ENCODE measurements at places on chromosomes 12 and 14. TPM values are rescaled to one million over a fixed set of nuclear protein-coding genes. Genes with fewer than 3 reads are reported as not detected.

GRCh38 chr12:98399532-98399931 is 115.9 kb upstream of the TMPO start:
- no peak for DNase-seq

- no peak for DNase-seq
Observed at GRCh38 chr14:88669346-88669745, 106.5 kb downstream of the ZC3H14 start.

- DNase-seq: no peak
Observed at GRCh38 chr12:115973066-115973465, 304.4 kb downstream of the MED13L start.

DNA sequence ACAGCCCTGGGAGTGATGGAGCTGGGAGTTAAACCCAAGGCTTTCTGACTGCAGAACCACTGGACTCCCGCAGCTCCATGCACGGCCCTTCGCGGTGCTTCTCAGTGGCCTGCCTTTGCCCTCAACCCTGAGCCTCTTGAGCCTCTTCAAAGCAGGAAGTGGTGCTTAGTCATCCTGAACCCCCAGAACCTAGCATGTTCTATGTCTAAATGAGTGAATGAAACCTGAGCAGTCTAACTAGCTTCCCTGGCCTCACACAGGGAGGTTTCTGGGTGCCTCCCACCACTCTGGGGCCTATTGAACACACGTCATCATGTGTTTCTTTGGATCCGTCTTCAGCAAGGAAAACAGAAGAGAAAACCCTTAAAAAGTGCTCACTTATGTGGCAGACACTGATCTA is 117.9 kb upstream of the SFSWAP start:
- no peak for DNase-seq

DNA sequence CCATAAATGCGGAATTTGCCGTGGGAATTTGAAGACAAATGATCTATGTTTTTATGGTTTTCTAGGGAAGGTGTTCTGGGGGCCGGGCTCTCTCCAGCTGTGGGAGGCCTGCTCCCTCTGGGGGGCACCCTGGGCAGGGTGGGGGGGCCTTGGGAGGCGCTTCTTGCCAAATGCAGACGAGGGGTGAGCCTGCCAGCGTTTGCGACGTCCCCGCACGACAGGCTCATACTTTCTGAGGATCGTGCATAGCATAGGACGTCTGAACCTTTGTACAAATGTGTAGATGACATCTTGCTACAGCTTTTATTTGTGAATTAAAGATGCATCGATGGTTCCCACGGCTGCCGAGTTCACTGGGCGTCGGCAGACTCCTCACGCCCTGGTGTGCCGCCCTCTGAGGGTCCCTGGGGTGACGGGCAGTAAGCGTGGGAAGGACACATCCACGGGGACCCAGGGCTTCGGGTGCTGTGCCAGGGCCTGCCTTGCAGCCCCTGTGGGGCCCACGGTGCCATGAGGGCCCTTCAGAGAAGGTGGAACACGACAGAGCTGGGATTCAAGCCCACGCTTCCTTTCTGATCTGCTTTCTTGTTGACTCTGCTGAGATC is 42.3 kb downstream of the KIF26A start:
- DNase-seq: no peak

The DPF3 gene
- total RNA-seq: 18.9 TPM

The LRP1 gene
- total RNA-seq: 188 TPM

The INSM2 gene
- not detected for total RNA-seq

The TMEM132D gene
- 0.05 TPM for total RNA-seq

DNA sequence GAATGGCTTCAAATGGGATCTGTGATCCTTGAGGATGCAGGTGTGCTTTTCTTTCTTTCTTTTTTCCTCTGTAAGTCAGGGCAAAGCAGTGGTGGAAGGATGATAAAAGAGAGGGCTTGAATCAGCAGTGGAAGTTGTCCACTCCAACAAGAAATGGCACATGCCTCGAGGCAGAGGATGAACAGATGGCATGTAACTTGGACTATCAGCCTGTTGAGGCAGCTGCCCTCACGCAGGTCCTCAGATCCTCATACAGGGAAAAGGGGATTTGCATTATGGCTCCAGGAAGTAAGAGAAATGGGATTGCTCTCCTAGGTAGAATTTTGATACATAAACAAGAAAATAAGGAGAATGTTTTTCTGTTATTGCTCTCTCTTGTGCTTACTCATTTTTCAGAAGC is 368.0 kb downstream of the FUT8 start:
- no peak for DNase-seq

GRCh38 chr12:15477761-15478160 is 155.5 kb downstream of the PTPRO start:
- no peak for DNase-seq

The ACOT4 gene
- total RNA-seq: 1.1 TPM

GRCh38 chr14:24232645-24233537 is at the start of gene GMPR2:
TSS of gene GMPR2 (plus strand) at chr14:24232929. CDS start at chr14:24233254, 325 bp downstream.
- DNase-seq: peak; percentile 84

DNA sequence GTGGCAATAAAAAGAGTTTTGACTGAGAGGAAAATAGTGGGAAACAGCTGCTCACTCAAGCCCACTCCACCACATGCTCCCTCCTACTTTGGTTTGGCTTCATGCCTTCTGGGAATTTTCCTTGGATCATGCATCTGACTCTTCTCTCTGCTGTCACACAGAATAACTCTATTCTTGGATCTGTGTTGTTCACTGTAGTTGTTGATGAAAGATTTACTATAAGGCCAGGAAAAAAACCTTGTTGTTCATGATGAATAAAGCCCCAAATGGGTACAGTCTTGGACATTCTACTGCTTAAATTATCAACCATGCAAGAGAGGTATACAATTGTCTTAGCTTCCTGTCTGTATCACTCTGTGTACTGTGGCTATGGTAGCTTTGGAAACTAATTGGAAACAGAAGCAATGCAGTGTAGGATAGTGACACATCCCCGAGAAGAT is 70.5 kb downstream of the TMX1 start:
- no peak for DNase-seq

- DNase-seq: no peak
Observed at GRCh38 chr12:1216560-1216959, 225.5 kb downstream of the ERC1 start.

The BTBD6 gene
- total RNA-seq: 37.7 TPM

The ADAM20 gene
- 0.60 TPM for total RNA-seq

DNA sequence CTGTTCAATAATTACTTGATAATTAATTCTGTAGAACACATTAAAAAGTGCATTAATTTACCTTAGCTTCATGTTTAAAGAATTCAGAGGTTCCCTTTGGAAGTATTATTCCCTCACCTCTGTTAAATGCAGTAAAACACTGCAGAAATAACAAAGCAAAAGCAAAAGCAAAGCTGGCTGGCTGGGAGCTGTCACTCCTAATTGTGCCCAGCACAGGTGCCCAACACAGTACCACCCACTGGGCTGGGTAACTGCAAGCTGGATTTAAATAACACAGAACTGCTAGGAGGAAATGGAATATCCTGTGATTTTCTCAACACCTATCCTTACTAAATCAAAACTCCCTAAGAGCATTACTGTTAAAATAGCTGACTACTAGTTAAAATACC is 72.6 kb downstream of the SLC2A13 start:
- no peak for DNase-seq

The CDH24 gene
- total RNA-seq: 1.6 TPM

The DCAF4 gene
- total RNA-seq: 8.3 TPM

DNA sequence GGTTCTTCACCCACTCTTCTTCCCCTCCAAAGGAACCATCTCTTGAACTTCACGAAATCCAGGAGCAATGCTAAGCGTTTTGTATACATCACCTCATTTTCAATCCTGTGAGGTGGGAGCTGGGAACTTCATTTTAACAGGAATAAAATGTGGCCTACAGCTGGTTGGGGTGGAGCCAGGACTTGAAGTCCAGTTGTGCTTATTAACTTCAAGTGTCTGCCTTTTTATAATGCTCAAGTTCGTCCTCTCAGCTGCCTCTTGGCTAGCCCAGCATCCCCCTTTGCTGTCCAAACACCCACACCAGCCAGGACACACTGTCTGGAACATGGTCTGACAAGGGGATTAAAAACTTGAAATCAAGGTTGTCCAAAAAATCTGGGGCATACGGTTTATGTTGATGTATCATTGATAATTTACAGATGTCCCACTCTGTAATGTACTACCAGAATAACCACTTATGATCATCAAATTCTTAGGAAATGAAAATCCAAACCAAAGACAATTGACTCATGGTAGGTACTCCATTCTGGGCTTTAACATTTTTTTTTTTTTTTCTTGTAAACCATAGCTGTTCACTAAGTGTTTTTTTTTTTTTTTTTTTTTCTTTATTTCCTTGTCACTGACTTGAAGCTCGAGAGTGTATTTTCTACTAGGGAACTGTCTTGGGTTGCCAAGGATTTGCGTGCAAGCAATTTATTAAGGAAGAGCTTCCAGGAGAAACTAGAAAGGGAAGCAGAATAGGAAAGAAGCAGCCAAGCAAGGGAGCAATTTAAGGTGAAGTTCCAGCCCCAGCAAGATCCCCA is 252.3 kb downstream of the EFCAB11 start:
- peak; percentile 37 for DNase-seq

- DNase-seq: no peak
Observed at GRCh38 chr12:106309671-106310505, 7.4 kb downstream of the TCP11L2 start.

The ASPG gene
- total RNA-seq: 168 TPM

GRCh38 chr12:94074980-94075629 is 73.3 kb upstream of the PLXNC1 start:
- peak; percentile 74 for DNase-seq

GRCh38 chr14:87080146-87080545 is 912.8 kb downstream of the GALC start:
- DNase-seq: no peak

DNA sequence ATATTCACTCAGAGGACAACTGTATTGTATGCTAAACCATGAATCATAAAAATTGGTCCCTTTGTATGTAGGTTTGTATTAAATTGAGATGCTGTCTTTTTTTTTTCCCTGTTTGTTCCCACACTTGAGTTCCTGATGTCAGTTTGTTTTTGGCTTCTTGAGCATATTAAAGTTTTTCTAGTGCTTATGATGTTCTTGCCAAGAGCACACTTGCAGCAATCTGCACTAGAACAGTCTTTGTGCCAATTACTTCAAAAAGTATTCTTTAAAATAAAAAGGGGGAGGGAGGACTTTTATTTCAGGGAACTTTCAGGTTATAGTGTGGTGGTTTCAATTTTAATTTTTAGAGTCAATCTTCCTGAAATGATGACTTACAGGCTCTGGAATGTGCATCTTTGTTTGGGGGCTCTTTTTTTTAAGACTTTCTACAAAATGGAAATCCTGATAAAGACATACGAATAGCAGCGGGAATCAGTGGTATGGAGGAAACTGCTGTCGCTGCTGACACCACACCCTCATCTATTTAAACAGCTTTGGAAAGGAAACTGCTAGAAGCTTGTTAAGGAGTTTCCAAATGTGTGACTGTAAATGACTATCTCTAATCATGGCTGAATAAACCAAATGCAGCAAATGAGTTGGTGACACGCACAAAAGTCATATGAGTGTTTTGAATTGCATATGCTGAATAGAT is 188.6 kb downstream of the EGLN3 start:
- peak; percentile 24 for DNase-seq

GRCh38 chr14:46717211-46717610 is 65.6 kb upstream of the RPL10L start:
- DNase-seq: no peak

GRCh38 chr14:71618047-71618446 is 314.2 kb upstream of the RGS6 start:
- no peak for DNase-seq

- DNase-seq: no peak
Observed at GRCh38 chr12:125890971-125891370, 825.7 kb downstream of the AACS start.

The SDR9C7 gene
- total RNA-seq: not detected

GRCh38 chr12:27436768-27437167 is 9.8 kb upstream of the SMCO2 start:
- DNase-seq: no peak

The PIWIL1 gene
- not detected for total RNA-seq

The MED6 gene
- 20.6 TPM for total RNA-seq

DNA sequence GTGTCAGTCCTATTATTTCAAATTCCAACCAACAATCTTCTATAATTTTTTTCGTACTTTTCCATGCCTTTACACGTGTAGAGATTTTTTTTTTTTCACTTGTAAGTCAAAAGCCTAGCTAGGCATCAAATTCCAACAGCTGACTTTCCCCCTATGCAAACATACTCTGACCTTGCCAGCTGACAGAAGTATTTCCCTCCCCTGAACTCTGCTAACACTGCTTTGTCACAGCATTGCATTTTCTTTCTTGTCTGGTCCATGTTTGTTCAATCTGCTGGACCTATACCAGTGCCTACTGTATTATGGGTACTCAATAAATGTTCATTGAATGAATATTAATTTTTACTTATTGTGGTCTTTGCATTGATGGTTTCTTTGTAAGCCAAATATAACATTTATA is 435.3 kb upstream of the GARIN6 start:
- no peak for DNase-seq

- DNase-seq: no peak
Observed at GRCh38 chr14:64463195-64463594, 2.1 kb upstream of the AKAP5 start.

The IL31 gene
- total RNA-seq: not detected

DNA sequence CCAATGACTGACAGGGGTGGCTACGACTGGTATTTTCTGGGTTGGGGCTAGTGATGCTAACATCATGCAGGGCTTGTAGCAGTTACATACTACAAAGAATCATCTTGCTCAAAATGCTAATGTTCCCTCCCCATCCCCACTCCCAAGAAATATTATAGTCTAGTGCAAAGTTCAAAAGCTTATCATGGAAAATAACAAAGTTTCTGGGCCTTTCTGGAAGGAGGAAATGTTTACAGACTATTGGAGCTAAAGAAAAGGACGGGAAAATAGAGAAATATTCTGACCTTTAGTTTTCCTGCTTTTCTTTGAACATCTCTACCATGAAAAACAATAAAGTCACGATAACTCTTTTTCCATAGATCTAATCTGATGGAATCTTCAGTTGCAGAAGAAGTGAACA is 23.2 kb downstream of the GSG1 start:
- no peak for DNase-seq

DNA sequence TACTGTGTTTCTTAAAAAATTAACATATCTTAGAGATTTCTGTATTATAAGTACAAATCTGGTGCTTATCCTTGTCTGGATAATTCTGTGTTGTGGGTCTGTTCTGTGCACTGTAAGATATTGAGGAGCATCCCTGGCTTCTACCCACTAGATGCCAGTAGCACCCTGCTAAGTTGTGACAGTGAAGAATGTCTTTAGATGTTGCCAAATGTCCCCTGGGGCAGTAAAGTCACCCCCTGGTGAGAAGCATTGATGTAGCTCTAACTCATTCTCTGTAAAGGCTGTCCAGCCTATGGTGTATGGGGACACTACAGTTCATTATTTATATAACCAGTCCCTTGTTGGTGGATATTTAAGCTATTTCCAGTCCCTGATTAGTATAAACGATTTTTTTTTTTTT is 31.4 kb downstream of the MAP1LC3B2 start:
- no peak for DNase-seq

- no peak for DNase-seq
Observed at GRCh38 chr12:89636052-89636775, 72.4 kb downstream of the ATP2B1 start.

The NXPH4 gene
- total RNA-seq: 2.1 TPM

Data from left cardiac atrium (tissue), 4 donors.